ENCODE measurements at places on chromosomes 6 and 20.

DNA sequence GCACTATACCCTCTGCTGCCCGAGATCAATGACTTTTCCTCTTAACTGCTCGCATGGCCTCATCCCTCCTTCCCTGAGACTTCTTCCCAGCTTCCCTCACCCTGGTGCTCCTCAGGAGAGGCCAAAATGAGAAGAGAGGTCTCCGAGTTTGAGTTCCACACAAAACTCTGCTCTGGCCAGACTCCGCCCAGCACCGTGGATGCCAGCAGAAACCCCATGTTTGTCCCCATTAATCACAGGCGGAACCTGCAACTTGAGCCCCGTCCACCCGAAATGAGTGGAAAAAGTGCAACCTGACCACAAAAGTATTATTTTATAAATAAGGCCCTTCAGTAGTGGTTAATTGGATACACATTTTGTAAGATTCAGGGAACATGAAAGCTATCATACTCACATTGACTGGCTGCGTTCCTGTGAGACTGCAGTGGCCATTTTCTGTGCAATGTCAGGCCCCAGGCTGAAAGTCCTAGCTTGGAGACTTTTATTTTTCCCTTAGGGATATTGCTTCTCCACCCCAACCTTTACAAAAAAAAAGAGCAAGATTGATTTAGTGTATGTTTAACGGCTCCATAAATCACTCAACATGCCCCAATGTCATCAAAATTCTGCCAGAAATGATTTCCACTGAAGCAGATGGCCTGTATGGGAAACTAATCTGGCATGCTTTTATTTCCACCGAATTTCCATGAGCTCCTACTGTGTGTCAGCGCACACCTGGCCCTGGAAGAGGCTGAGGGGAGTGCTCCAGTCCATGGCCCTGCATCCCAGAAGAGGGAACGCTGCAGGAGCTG, 134.6 kb downstream of the BMP7 start:
- no peak for DNase-seq

DNA sequence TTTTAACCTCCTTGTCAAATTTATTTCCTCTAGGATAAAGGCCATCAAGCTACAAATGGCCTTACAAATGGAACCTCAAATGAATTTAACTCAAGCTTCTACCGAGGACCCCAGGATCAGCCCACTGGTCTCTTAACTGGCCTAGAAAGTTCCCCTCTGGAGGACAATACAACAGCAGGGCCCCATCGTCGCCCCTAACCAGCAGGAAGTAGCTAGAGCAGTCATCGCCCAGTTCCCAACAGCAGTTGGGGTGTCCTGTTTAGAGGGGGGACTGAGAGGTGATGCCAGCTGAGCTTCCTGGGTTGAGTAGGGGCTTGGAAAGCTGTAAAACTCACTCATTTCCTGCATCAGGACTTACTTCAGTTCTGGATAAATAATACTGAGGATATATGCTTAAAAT, 25.6 kb downstream of the CEP85L start:
- no peak for DNase-seq

GRCh38 chr6:12653486-12653885, 63.1 kb upstream of the PHACTR1 start:
- no peak for DNase-seq

- DNase-seq: no peak
Observed at GRCh38 chr20:44666066-44666465, 14.6 kb upstream of the ADA start.

- DNase-seq: no peak
Observed at GRCh38 chr20:18705910-18706309, 107.7 kb upstream of the SCP2D1 start.

- DNase-seq: no peak
Observed at GRCh38 chr6:35360349-35361138, 18.2 kb downstream of the PPARD start.

DNA sequence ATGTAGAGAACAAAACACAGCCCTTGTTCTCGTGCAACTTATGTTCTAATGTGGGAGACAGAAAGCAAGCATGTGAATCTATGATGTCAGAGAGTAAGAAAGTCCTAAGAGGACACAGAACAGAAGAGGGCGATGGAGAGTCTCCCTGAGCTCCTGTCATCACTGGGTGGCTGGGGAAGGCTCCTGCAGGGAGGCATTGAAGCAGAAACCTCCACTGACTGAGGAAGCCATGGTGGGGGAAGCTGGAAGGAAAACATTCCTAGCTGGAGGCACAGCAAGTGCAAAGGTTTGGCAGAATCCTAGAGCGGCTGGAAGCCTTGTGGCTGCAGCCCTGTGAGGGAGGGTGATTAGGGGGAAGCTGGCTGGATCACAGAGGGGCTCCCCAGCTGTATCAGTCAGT, 248.0 kb downstream of the CDH26 start:
- DNase-seq: no peak

DNA sequence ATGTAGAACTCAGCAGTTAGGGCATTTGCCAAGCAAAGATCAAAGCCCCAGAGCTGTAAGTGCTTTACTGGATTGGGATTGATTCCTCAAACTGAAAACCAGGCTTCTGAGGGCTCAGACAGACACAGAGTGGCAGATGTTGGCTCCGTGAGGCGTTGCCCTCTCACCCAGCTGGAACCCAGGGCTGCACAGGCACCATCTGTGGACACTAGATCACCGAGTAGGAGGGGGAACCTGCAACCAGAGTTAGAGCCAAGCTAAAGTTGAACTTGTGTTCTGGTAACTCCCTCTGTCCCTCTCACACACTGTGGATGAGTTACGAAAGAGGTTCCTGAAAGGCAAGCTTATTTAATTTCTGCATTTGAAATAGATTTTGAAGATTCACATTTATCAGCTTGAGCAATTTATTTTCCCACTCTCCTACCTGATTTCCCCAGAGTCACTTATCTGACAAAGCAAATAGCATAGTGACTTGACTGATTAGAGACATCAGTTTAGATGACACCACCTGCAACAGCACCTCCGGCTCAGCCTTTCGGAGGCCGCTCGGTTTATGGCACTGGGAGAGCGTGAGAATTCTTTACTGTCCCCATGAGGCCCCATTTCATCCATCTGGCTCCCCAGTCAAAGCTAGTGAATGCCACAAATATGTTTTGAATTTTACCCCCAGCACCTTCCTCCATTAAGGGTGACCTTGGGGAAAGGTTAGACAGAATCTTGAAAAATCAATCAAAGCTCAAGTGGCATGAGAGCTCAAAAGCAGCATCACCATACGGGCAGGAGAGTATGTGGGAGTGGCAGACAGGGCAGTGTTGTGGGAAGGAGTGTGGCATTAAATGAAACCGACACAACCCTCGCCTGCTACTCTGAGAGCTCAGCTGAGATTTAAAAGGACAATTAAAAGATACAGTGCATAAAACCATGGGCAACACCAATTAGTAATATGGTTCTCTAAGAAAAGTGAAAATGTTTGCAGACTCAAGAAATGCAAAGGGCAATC, 48.5 kb downstream of the RPF2 start:
- DNase-seq: no peak

GRCh38 chr6:6729971-6730370, 141.5 kb downstream of the LY86 start:
- DNase-seq: no peak

GRCh38 chr20:44637522-44638372, 13.8 kb downstream of the ADA start:
- no peak for DNase-seq

- no peak for DNase-seq
Observed at GRCh38 chr6:102387326-102388033, 994.0 kb downstream of the GRIK2 start.

GRCh38 chr6:104428184-104428583, 431.5 kb downstream of the HACE1 start:
- no peak for DNase-seq

DNA sequence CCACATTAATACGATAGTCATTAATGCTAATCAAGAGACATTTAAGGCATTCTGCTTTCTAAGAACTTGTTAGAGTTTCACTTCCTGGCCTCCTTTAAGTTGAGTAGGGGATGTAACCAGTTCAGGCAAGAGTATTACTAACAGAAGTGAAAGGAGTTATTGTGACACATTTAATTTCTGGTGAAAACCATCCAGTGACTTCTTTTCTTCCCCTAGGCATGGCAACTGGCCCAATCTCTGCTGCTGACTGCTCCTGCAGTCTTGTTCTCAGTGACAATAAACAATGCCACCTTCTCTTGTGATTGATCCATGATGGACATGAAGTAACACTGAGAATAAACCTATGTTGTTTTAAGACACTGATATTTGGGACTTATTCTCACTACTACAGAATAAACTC, 130.9 kb upstream of the DEFB112 start:
- DNase-seq: no peak

GRCh38 chr20:36481380-36482043, 59.8 kb upstream of the MYL9 start:
- no peak for DNase-seq

- DNase-seq: no peak
Observed at GRCh38 chr6:124393536-124393935, 568.7 kb upstream of the RNF217 start.

GRCh38 chr20:33621717-33622400, 40.3 kb upstream of the C20orf144 start:
- DNase-seq: no peak

Data from activated CD4-positive, alpha-beta T cell treated with anti-CD3 and anti-CD28 coated beads for 1 hour (primary cell).